ENCODE measurements at places on chromosomes 13 and 19.

- DNase-seq = no peak
Measured at GRCh38 chr13:112443191-112443994, 67.2 kb downstream of the SPACA7 start.

DNA sequence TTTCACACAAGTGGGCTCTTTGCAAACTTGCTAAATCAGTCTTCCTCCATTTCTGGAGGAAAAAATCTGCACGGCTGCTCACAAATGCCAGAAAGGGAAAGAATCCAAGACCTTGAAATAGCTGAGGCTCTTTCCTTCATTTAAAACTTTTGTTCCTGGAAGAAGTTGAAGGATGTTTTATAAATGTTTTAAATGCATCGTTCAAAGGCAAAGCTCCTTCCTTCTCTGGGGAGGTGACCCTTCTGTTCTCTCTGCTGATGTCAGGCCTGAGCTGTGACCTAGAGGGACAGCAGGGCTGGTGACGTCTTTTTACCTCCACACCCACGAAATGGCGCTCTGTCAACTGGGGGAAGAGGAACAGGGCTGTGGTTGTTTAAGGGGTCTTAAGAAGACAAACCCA, 376.4 kb upstream of the ZNF507 start:
- no peak for DNase-seq

DNA sequence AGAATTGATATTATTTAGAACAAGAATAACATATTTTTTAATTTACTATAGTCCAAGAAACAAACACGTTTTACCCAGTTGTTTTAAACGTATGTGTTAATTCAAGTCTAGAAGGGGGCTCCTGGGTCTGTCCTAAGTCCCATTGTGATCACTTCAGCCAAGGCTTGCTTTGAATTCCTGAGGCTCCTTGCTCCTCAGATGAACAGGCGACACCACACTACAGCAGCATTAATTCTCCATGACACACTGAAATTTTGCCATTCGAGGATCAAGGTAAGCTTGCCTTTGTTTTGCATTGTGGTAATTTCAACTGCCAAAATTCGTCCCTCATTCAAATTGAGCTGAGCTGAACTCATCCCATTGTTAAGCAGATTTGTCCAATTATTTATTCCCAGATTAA, 1442.6 kb downstream of the SLITRK5 start:
- DNase-seq = no peak

DNA sequence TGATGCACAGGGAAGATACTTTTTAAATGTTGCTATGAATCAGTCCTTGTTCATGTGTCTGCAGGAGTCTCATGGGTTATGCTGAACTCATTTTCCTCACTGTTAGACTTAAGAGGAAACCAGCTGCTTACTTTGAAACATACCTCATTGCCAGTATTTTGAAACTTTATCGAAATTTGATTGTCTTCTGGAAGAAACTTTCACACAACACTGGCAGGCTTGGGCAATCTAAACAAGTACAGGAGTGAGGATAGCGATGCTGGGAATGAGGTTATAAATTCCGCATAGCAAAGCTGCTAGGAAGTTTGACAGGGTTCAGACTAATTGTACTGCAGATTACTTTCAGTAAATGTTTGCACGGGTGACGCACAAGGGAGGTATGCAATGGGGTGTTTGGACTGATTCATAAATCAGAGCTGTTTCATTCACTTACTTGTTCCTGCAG, 245.7 kb downstream of the DNAJC15 start:
- DNase-seq = no peak

DNA sequence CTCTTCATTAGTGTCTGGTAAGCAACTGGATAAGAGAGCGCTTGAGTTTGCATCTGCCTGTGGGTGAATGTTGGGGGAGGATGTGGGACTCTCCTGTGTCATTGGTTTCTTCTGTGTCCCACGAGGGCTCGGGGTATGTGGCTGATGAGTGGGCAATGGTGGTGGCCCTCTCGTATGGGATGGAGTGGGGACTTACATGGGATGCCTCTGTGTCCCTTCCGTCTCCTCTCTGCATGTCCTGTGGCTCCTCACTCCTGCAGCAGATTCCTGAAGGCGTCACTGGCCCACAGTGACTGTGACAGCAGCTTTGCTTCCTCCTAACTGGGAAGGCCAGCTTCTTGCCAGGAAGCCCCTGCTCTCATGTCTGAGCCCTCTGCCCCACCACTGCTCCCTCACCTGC, 2.6 kb upstream of the LRP3 start:
- DNase-seq = no peak

DNA sequence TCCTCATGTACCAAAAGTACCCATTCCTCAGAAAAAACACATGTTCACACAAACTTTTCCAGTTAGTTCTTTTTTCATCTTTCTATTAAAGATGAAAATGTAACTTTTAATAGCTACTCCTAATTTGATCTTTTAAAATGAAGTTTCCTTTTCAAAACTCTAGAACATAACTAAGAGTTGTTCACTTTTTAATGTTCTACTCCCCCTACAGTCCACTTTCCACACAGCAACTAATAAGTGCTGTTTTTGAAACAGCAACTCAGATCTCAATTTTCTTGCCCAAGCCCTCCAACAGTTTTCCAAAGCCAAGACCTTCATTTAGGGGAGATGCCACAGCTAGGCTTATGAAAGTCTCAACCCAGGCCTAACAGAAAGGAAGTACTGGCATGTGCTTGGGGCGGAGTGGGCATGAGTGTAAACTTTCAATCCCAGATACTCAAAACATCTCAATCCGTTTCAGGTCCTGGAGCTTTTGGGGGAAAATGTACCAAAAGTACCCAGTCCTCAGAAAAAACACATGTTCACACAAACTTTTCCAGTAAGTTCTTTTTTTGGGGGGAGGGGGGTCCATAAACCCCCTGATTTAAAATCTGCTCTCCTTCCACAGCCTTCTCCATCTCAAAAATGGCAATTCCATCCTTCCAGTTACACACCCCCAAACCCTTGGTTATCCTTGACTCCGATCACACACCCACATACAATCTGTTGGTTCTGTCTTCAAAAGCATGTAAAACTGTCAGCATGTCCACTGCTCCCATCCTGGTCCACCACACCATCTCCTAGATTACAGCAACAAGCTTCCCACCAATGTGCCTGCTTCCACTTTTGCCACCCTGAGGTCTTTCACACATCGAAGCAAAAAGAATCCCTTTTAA, 2.0 kb downstream of the FBL start:
- DNase-seq = peak; percentile 49

DNA sequence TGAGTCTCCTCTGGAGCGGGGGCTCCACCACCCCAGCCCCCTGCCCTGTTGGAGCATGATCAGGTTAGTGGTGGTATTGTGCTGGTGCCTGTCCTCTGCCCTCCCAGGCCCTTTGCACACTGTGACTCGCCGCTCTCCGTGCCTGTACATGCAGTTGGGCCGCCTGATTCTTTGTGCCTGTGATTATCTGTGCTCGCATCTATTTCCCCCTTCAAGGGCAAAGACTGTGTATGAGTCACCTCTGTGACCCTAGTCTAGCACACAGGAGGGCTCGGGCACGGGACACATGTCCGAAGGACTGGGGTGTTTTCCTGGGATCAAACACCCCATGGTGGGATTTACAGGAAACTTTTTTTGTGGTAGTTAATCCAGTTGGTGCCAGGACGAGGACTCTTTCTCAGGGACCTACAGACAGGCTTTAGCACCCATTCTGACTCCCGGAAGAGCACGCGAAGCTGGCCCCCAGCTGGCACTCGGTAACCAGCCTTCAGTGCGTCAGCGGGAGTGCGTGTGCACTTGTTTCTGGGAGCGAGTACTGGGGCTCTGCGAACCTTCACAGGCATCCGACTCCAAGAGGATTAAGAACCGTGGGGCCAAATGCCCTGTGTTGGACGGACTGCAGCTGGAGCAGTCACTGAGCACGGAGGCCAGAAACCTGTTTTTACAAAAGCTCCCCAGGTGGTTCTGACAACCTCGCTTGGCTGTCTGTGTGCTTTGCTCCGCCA, 6.7 kb downstream of the PPP1R37 start:
- DNase-seq = no peak

DNA sequence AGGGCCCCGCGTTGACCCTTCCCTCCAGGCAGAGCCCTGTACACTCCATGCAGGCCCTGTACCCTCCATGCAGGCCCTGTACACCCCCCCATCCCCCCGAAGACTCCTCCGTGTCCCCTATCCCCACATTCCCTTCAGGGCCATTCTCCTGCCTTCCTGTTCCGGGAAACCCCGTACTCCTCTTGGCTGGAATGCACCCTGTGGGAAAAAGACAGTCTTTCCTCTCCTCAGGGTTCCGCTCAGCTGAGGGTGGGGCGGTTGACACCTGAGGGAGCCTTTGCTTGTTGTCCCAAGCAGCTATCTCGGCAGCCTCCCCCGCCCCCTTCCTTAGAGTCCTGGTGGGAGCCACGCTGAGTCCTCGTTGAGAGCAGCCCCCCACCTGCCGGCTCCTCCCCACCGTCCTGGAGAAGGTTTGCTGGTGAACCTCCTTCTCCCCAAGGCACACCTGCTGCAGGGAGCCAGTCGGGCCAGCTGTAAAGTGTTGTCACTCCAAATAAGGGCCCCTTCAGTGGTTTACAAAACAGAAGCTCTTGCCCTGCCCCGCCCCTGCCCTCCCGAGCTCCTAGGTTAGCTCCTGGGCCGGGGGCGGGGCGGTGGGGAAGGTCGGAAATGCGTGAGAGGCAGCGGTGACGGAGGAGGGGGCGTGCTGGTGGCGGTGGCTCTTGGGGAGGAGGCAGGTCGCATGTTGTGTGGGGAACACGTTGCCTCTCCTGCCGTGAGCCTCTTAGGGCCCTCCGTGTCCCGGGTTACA, 1.5 kb downstream of the GNA11 start:
- DNase-seq = peak; percentile 76

DNA sequence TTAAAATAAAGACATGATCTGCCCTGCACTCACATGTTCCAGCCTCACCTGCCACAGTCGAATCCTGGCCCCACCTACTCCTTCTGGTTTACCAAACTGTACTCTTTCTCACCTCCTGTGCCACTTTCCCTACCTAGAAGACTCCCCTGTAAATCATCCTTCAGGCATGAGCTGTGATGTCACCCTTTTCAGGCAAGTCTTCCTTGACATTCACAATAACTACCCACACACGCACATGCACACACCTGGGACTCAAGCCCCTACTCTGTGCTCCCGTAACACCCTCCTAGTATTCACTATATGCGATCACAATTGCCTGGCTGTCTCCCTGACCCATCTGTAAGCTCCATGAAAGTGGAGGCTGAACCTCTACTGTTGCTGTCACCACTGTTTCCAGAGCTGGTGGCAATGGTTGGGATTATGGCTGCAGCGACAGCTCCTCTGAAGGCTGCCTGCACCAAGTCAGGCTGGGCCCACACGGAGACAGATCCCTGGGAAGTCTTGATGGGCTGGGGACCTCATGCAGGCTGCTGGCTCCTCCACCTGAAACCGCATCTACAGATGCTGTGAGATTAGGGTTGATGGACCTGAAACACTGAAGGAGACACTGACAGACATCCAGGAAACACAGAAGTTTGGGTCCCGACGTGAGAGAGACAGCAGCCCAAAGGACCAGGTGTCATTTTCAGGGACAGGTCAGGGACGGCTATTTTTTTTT, 611.1 kb downstream of the UQCRFS1 start:
- DNase-seq = no peak

DNA sequence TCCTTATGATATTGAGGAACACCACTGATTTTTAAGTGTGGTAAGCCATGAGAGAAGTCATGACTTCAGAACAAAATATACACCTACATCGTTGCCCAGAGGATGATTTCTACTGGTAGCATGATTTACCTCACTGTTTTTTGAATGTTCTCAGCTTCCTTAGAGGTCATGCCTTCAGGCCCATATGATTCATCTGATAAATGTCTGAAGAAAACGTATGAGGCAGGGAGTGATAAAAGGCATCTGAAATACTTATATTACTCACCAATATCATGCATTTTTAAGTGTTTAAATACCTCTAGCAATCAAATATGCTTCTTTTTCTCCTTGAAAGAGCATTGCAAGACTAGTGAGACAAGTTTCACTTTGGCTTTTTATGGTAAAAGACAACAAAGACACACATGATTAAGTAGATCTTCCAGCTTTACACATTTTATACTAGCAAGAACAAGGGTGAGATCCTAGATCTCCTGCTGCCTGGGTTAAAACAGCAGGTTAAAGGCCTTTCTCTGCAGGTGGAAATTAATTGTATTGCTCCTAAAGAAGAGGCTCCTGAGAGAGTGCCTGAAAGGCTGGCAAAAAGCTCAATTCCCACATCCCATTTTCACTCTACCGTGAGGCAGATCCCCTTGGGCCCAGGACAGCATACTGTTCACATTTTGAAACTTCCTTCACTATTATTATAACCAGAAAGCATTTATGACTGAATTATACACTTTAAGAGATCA, 432.4 kb downstream of the SLITRK1 start:
- no peak for DNase-seq

GRCh38 chr19:54653181-54653809, 9.5 kb upstream of the LILRB4 start:
- no peak for DNase-seq

- peak; percentile 42 for DNase-seq
Measured at GRCh38 chr19:35718345-35719041, 690 bp downstream of the KMT2B start.

GRCh38 chr19:6087074-6087571, 23.2 kb downstream of the RFX2 start:
- no peak for DNase-seq

DNA sequence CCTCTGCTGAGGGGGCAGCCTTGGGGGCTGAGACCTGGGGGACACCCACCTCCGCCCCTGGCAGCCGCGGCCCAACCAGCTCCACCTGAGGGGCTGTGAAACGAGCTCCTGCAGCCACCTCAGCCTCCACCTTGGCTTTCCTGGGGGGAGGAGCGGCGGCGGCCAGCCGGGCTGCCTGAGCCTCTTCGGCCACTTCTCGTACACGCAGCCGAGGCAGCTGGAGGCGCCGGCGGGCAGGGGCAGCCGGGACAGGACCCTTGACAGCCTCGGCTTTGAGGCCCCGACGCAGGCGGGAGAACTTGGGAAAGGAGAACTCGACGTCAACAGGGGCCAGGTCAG, 7.6 kb upstream of the HIPK4 start:
- no peak for DNase-seq

- no peak for DNase-seq
Measured at GRCh38 chr13:54750521-54750920, 1721.9 kb downstream of the OLFM4 start.

DNA sequence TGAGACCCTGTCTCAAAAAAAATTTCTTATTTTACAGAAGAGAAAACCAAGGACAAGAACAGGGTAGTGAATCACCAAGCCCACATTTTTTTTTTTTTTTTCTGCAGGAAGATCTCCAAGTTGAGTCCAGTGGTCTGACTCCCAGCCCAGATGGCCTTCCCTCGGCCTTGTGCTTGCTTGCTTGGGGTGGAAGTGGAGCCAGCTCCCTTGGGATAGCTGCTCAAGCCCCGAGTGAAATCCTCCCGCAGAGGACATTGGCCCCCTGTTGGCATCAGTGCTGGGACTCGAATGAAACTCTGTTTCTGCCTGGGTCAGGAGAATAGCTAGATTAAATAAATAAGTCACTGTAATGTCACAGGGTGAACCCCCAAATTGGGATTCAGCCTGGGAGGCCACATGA, 9.4 kb upstream of the NUP62 start:
- DNase-seq = no peak

GRCh38 chr19:54612428-54612827, 17.9 kb upstream of the LILRB1 start:
- no peak for DNase-seq

- no peak for DNase-seq
Measured at GRCh38 chr13:102561933-102562332, 34.9 kb upstream of the TPP2 start.
